Hematopoietic multipotent progenitor cell (in vitro differentiated cells): ENCODE measurements at places on chromosomes 16 and 17.

DNA sequence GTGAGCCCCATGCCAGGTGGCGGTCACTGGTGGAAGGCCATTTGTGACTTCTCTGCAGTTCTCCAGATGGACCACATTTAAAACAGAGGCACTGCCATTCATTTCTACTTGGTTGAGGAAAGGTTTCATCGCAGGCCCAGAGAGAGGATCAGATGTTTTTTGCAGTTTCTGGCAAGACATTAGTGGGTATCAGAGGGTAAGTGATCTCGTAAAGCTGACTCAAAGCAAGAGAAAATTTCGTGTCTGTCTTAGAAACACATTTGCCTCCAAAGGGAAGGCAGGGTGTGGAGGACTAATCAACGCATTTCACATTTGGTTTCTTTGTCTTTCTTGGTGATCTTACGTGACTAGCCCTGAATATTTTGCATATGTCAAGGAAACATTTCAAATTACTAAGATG lies 81.8 kb downstream of the PRKCB start:
- DNase-seq, result no peak

GRCh38 chr16:51401673-51402072 lies 250.6 kb upstream of the SALL1 start:
- no peak for DNase-seq

- DNase-seq, result no peak
These were observed 692 bp upstream of the SOCS1 start for GRCh38 chr16:11256661-11257130.

DNA sequence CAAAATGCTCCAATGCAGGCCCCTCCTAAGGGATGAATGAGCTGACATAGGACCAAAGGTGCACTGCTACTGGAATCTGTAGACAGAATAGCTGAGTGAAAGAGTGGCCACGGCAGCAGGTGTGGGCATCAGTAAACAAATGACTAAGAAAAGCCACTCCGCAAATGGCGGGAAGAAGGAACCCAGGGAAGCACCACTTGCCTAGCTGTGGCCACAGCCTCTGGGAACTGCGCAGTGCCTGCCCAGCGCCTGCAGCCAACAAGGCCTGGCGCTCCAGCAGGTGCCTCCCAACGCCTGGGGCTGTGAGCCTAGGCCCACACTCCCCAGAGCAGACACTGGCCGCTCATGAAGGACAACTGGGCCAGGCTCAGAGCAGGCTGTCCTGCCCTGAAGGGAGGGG lies 11.8 kb downstream of the PEMT start:
- DNase-seq, result no peak
